ENCODE measurements at places on chromosomes 3 and 15.

GRCh38 chr3:186069199-186069598 lies 39.7 kb downstream of the ETV5 start:
- no peak for DNase-seq

GRCh38 chr3:151556596-151556995 lies 95.7 kb upstream of the IGSF10 start:
- DNase-seq = no peak

DNA sequence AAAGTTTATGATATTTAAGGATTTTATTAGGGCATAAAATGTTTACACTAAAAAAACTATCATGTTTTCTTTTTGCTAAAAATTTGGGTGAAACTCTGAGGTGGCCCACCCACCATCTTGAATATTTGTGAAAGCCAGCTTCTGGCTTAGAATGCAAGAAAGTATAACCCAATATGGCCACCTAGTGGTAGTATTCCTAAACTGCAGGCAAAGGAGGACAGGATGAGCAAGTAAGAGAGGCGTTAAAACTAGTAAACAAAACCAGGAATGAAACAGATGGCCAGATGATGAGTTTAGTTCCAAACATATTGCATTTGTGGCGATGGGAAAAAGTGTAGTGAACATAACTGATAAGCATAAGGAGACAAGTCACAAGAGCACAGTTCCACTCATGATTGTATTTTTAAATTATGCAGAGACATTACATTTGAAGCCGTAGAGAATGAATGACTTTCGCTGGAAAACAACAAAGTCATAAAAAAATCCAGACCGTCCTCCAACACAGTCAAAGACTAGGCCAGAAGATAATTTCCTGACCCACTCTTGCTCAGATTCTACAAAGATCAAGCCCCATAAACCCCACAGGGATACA lies 103.3 kb upstream of the PRTG start:
- peak; percentile 20 for DNase-seq

DNA sequence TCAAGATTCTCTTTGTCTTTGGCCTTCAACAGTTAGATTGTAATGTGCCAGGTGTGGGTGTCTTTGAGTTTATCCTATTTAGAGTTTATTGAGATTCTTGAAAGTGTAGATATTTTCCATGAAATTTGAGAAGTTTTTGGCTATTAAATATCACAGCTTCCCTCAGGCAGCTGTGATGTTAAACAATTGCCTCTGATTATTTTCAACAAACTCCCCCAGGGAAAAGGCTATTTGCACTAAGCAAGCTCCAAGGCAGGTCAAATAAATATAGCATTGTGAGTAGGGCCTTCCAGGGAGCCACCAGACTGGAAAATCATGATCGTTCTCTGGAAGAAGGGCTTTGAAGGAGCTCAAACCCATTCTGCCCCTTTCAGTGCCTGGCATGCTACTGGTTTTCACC lies 107.0 kb downstream of the EEFSEC start:
- no peak for DNase-seq

DNA sequence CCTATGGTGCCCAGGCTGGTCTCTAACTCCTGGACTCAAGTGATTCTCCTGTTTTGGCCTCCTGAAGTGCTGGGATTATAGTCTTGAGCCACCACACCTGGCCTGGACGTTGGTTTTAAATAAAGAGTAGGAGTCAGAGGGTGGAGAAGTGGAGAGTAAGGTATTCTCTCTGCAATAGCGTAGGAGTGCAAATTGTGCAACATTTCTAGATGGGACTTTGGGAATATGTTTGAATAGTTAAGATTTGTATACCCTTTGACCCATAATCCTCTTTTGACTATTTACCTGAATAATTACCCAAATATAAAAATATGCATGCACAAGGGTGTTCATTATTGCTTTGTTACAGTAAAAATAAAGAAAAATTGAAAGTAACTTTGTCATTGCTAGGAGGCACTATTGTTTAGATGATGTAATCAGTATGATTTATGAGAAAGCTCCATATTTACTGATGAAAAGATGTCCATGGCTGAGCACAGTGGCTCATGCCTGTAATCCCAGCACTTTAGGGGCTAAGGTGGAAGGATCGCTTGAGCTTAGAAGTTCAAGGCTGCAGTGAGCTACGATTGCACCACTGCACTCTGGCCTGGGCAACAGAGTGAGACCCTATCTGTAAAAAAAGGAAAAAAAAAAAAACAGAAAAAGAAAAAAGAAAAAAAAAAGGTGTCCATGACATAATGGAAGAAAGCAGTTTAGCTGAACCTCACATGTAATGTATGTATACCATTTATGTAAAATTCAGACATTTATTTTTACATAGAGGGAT lies 15.1 kb upstream of the XYLB start:
- no peak for DNase-seq

- DNase-seq = no peak
Measured at GRCh38 chr15:35117543-35118265, 32.6 kb upstream of the NANOGP8 start.

- no peak for DNase-seq
Measured at GRCh38 chr15:70020229-70020628, 77.5 kb downstream of the TLE3 start.

DNA sequence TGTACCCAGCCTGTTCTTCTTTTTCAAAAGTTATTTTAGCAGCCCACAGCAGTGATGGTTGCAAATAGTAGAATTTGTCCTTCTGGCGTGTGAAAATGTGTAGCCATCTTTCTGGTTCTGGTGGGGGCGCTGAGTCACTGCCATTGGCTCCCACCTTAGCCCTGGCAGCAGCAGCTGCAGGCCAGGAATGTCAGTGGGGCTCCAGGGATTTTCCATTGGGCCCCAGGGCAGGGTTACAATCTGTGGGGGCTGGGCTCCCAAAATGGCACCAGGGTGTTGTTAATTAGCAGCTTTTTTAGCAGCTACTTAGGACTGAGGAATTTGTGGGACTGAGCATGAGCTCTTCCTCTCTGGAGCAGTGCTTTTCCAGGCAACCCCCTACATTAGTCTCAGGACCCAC lies 38.9 kb downstream of the TOPAZ1 start:
- no peak for DNase-seq

GRCh38 chr3:195753581-195753980 lies 32.8 kb downstream of the MUC20 start:
- DNase-seq = no peak

DNA sequence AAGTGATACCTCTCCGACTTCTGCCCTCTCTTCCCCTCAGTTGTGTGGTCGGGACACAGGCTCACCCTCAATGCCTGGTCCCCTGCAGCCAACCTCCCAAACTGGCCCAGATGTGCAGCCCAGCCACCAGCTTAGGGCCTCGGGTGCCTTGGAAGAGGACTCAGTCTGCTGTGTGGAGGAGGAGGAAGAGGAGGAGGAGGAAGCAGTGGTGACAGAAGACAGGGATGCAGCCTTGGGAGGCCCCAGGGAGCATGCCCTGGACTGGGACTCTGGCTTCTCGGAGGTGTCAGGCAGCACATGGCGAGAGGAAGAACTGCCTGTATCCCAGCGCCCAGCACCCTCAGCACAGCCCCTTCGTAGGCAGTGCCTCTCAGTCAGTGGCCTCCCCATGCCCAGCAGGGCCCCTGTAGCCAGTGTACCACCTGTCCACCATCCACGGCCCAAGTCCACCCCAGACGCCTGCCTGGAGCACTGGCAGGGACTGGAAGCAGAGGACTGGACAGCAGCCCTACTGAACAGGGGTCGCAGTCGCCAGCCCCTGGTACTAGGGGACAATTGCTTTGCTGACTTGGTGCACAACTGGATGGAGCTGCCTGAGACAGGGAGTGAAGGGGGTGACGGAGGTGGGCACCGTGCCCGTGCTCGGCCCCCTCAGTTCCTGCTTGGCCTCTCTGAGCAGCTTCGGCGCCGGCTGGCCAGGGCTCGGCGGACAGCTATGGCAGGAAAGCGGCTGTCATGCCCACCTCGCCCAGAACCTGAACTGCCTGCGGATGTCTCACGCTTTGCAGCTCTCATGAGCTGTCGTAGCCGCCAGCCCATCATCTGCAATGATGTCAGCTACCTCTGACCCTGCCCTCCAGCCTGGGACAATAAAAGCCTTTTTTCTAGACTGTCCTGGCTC lies 1.3 kb downstream of the INKA1 start:
- no peak for DNase-seq

- DNase-seq = no peak
Measured at GRCh38 chr15:51341366-51342226, at the start of gene GLDN. Gene GLDN (plus strand): TSS chr15:51341655. CDS start chr15:51341685, 30 bp downstream.

GRCh38 chr15:96612917-96613316 lies 282.4 kb downstream of the NR2F2 start:
- no peak for DNase-seq

DNA sequence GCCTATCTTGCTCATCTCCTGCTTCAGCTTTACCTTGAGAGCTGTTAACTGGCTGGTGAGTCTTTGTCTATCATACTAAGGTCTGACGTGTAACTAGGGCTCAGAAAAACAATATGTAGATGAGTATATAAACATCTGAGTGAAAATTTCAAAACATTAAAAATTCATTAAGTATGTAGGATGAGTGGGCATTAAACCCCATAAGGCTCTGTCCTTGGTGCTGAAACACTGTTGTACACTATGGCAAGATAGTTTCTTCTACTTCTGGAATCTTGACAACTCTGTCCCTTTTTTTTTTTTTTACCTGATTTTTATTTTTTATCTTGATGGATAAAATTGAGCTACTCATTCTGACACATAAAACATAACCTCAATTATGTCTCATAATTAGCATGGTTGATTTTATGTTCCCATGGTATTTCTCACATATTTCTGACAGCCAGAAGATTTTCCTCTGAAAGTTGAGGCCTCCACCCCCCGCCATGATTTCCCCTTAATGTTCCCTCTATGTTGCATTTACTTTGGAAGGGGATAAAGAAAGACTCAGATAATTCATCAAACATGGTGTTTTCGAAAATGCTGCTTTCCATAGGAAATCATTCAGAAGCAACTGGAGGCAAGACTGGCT lies 54.3 kb downstream of the DGKG start:
- no peak for DNase-seq

GRCh38 chr3:151425627-151426340 lies 35.1 kb downstream of the IGSF10 start:
- no peak for DNase-seq

DNA sequence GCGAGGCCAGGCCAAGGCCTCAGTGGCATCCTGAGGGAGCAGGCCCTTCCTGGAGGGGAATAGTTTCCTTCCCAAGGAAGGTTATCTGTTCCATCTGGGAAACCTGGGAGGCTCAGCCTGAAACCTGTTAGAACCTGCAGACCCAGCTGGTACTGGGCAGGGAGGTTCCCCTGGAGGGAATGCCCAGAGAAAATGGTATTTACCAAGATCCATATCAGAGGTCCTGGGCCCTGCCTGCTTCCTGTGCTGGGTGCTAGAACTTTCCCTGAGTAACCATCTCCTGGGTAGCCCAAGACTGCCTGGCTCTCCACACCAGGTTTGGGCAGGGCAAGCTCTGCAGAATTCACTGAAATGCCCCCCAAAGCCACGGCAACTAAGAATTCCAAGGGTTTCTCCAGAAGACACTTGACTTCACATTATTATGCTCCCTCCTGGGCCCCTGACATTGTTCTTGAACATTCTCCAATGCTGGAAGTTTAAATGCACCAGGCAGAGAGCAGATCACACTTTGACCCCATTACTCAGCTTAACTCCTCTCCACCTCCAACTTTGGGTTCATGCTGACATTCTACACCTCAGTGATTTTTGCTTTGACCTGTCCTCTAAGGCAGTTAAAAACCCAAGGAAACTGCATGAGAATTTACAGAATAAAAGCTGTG lies 2.0 kb downstream of the CA12 start:
- no peak for DNase-seq

- no peak for DNase-seq
Measured at GRCh38 chr15:81785679-81786078, 260.1 kb downstream of the MEX3B start.

GRCh38 chr15:59313641-59314332 lies 58.9 kb downstream of the MYO1E start:
- no peak for DNase-seq

GRCh38 chr15:89416339-89417183 lies 79.8 kb downstream of the RHCG start:
- peak; percentile 73 for DNase-seq

DNA sequence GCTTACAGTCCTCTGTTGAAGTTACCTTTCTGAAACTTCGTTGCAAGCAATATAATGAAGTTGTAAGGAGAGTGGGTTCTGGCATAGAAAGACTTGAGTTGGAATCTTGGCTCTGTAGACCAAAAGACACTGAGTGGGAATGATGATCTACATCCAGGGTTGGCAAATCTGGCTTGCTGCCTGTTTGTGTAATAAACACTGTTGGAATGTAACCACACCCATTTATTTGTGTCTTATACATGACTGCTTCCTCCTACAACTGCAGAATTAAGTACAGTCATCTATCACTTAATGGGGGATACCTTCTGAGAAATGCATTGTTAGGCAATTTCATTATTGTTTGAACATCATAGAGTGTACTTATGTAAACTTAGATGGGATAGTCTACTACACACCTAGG lies 178.4 kb upstream of the SUCLG2 start:
- DNase-seq = no peak

- no peak for DNase-seq
Measured at GRCh38 chr3:33467786-33468185, 27.6 kb upstream of the UBP1 start.

DNA sequence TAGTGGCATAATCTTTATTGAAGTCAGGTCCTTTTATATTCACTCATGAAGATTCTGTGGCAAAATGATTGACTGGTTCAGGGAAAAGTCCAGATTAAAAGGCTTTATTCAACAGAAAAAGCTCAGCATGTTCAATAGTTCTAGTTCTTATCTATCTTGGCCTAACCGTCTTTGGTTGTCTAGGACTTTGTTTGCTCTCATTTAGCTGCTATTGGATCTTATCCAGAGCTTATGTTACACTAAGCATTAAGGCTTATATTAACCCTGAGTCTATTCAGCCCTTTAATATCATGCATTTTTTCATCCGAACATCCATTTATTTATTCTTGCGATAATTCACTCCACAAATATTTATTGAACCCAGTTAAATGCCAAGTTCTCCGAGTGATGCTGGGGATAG lies 601.0 kb upstream of the SGO1 start:
- no peak for DNase-seq

GRCh38 chr15:92118162-92118935 lies 264.8 kb downstream of the SLCO3A1 start:
- no peak for DNase-seq

- DNase-seq = no peak
Measured at GRCh38 chr3:42099020-42099765, 8.0 kb downstream of the TRAK1 start.

GRCh38 chr15:68778876-68779275 lies 41.8 kb downstream of the ANP32A start:
- DNase-seq = no peak

DNA sequence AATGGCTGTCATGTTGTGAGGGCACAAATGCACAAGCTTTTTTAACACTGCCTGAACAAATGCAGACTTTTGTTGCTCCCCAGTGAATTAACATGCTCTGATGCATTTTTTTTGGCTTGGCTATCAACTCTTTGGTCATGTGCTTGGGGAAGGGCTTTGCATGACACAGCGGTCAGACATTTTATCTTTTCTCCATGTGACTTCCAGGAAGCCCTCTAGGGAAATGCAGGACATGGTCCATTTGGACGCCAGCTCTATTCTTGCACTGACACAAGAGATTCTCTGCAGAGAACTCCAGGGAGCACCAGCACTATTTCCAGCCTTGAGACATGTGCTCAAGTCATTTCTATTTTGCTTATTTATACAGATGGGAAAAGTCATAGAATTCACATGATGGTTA lies 46.2 kb downstream of the NEK11 start:
- DNase-seq = no peak

GRCh38 chr3:60448696-60449095 lies 802.6 kb downstream of the FHIT start:
- no peak for DNase-seq

GRCh38 chr15:60737217-60737616 lies 258.3 kb upstream of the ICE2 start:
- DNase-seq = no peak
